GM12865 (cell line): ENCODE measurements at places on chromosomes 1 and 21.

DNA sequence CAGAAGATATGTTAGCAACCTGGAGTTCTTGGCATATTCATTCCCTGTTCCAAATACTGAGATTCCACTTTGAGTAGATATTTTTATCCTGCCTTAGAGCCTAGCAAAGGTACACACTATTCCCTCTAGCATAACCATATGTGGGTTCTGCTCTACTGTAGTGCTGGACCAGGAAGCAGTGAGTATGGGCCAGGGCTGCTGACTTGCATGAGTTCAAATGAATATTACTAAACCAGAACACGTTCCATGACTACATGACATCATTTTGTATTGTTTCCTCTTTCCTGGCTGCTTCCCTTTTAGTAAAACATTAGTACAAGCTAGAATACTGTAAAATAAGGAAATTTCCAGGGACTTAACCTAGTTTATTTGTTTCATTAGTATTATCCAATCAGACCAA, 41.1 kb downstream of the TNFSF18 start:
- no peak for DNase-seq

DNA sequence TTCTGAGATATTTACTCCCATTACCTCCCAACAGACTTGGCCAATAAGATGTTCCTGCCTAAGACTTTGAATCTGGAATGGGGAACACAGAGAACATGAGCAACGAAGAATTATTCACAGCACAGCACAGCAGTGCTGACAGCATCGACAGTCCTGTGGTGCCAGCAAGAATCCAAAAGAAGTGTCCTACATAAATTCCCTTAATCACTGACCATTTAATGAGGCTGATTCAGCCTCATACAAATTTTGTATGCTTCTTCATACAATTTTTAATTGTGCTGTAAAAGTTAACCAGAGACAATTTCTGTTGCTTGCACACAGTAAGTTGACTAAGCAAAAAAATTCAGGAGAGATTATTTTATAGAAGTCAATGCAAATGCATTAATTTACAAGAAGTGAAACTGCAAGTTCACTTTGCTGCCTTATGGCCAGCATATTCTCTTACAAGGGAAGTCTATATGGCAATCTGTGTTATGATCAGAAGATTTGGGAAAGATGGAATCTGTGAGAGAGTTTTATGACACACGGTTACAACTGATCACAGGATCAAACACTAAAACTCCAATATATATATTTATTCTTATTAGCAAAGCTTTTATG, 855.9 kb downstream of the LTN1 start:
- no peak for DNase-seq

- DNase-seq, result peak; percentile 74
These were observed 130.3 kb upstream of the DPYD start for GRCh38 chr1:98051065-98051675.

GRCh38 chr1:212301580-212301979, 16.4 kb downstream of the PPP2R5A start:
- no peak for DNase-seq

- no peak for DNase-seq
These were observed 100.8 kb downstream of the SIK1 start for GRCh38 chr21:43325968-43326715.

GRCh38 chr1:65174585-65174984, 26.6 kb downstream of the AK4 start:
- DNase-seq, result peak; percentile 87
